ENCODE measurements at places on chromosomes 12 and 14. TPM values are rescaled to one million over a fixed set of nuclear protein-coding genes. Genes with fewer than 3 reads are reported as not detected.

GRCh38 chr14:36747411-36748184, 85.9 kb downstream of the PAX9 start:
- DNase-seq: no peak
- H3K27me3 ChIP-seq: no peaks in the 10 kb centered on the region
- H3K27ac ChIP-seq: no peak overlapping the region
- H3K36me3 ChIP-seq: no peaks in the 10 kb centered on the region

DNA sequence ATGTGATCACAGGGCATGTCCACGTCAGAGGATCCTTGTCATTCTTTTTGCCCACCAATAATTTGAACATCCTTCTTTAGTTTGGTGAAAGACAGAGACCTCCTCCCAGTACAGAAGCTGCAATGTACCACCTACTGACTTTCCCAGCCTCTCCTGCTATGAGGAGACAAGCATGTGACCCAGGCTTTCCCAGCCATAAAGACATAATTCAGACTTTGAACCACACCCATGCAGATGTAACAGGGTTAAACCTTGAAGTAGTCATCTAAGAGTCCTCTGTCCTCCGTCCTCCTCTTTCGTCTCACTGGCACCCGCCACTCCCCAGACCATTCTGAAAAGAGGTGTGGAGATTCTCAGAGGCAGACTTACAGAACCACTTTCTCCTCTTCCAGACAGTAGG, 120.8 kb downstream of the KCNK10 start:
- no peak for DNase-seq
- H3K27ac ChIP-seq: no peak overlapping the region
- no peak overlapping the region for H3K4me3 ChIP-seq
- H3K36me3 ChIP-seq: no peaks in the 10 kb centered on the region
- H3K4me1 ChIP-seq: no peaks in the 10 kb centered on the region
- H3K27me3 ChIP-seq: no peaks in the 10 kb centered on the region

- DNase-seq: no peak
- H3K27ac ChIP-seq: no peak overlapping the region
- H3K36me3 ChIP-seq: no peaks in the 10 kb centered on the region
- H3K4me3 ChIP-seq: no peak overlapping the region
- no peaks in the 10 kb centered on the region for H3K27me3 ChIP-seq
Measured at GRCh38 chr12:92341065-92341668, 195.5 kb upstream of the BTG1 start.

GRCh38 chr12:49587174-49587908, 18.1 kb downstream of the FAM186B start:
- H3K4me1 ChIP-seq: peaks cover 2% of the 10 kb centered on the region
- no peak for DNase-seq
- H3K27ac ChIP-seq: no peak overlapping the region
- no peak overlapping the region for H3K4me3 ChIP-seq
- peaks cover 4% of the 10 kb centered on the region for H3K36me3 ChIP-seq

GRCh38 chr14:20191396-20191795, 700 bp downstream of the OR11G2 start:
- no peaks in the 10 kb centered on the region for H3K36me3 ChIP-seq
- no peaks in the 10 kb centered on the region for H3K27me3 ChIP-seq
- DNase-seq: no peak
- no peaks in the 10 kb centered on the region for H3K4me1 ChIP-seq
- H3K27ac ChIP-seq: no peak overlapping the region

DNA sequence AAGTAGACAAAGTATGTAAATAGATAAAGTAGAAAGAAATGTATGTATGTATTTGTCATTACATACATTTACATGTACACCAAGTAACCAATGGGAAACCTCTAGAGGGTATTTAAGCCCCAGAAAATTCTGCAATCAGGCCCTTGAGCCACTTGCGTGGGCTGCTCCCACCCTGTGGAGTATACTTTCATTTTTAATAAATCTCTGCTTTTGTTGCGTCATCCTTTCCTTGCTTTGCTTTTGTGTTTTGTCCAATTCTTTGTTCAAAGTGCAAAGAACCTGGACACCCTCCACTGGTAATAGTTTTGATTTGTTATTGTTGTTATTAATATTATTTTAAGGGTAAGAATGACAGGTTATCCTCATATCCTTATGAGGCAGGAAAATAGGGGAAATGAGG, 21.8 kb downstream of the CAPS2 start:
- H3K27ac ChIP-seq: no peak overlapping the region
- H3K27me3 ChIP-seq: no peaks in the 10 kb centered on the region
- no peaks in the 10 kb centered on the region for H3K4me1 ChIP-seq
- DNase-seq: no peak
- no peaks in the 10 kb centered on the region for H3K36me3 ChIP-seq

GRCh38 chr12:56679883-56680575, 8.1 kb downstream of the PTGES3 start:
- no peak for DNase-seq
- H3K36me3 ChIP-seq: peaks cover 21% of the 10 kb centered on the region
- H3K27me3 ChIP-seq: no peaks in the 10 kb centered on the region
- H3K4me3 ChIP-seq: no peak overlapping the region
- H3K4me1 ChIP-seq: peaks cover 4% of the 10 kb centered on the region

- no peak for DNase-seq
- no peak overlapping the region for H3K27ac ChIP-seq
- 0 out of 2 replicates have a peak, but pooled peaks cover 1% of the 10 kb centered on the region for H3K36me3 ChIP-seq
- no peaks in the 10 kb centered on the region for H3K4me1 ChIP-seq
- no peak overlapping the region for H3K4me3 ChIP-seq
Measured at GRCh38 chr12:31412292-31412801, 86.4 kb upstream of the SINHCAF start.

OTUB2 gene
- total RNA-seq: 2.2 TPM

KCNJ8 gene
- 13.9 TPM for total RNA-seq

AQP6 gene
- total RNA-seq: not detected

TMPRSS12 gene
- not detected for total RNA-seq

ENDOU gene
- total RNA-seq: under 0.01 TPM
